Activated T-cell treated with anti-CD3 and anti-CD28 coated beads, Interleukin-2, amount 50 U/mL, for 48 hours (primary cell): ENCODE measurements at places on chromosomes 12 and 14.
A peak's percentile ranks its signal among the peaks of the same experiment; 100 is the strongest.

DNA sequence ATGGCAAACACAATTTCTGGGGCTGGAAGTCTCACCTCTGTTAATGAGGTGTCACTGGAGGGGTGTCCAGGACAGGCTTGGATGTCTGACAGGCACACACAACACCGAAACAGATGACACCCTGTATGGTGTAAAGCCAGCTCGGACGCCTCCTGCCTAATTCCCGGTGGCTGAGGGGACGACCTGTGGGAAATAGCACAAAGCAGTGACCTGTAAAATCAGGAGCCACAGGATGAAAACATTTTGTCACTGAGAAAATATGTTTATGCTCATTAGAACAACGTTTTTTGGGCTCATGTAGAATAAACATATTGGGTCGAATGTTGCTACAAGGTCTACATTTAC, 285.0 kb upstream of the RTL1 start:
- no peak for DNase-seq

- DNase-seq, result no peak
Measured at GRCh38 chr14:51547260-51547659, 104.5 kb upstream of the FRMD6 start.

- no peak for DNase-seq
Measured at GRCh38 chr14:76780875-76781647, 19.8 kb downstream of the VASH1 start.

DNA sequence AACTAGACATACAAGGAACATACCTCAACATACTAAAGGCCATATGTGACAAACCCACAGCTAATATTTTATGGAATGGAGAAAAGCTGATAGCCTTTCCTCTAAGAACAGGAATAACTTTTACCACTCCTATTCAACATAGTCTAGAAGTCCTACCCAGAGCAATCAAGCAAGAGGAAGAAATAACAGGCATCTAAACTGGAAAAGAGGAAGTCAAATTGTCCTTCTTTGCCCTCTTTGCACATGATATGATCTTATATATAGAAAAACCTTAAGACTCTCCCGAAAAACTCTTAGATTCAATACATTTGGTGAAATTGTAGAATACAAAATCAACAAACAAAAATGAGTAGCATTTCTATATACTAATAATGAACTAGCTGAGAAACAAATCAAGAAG, 110.0 kb downstream of the ATP23 start:
- DNase-seq, result no peak

DNA sequence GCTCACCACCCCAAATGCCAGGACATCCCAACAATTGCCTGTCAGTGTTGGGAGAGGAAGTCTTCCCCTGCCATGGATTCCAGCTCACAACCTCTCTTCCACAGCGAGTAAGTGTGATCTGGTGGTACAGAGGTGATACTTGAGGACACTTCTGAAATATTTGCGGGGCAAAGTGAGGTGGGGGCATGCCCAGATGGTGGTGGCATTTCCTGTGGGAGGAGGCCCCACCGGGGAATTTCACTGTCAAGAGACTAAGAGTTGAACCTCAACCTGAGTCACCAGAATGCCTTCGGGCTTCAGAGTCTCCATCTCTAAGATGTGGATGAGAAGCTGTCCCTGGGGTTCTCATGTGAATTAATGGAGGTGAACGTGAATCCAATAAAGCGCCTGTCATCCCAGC, 122.3 kb upstream of the RFLNA start:
- no peak for DNase-seq

GRCh38 chr14:24986206-24986893, 63.6 kb downstream of the STXBP6 start:
- DNase-seq, result no peak

- no peak for DNase-seq
Measured at GRCh38 chr12:99343960-99344359, 303.6 kb upstream of the GARIN6 start.

DNA sequence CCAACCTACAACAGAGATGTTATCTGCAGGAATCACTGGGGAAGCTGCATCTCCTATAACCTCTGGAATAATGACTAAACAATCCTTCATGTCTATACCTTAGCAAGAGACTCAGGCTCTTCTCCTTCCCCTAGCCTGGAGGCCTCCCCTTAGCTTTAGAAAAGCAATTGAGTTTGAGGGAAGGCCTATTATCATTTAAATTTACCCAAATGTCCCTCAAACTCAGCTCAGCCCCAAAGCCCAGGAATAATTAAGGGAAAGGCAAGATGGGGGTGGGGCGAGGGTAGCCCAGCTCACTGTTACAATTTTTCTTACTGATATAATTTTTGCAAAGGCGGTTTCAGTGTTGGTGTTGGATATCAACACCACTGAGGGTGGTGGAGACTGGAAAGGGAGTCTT, 151.4 kb upstream of the EEA1 start:
- DNase-seq, result no peak

- no peak for DNase-seq
Measured at GRCh38 chr12:131432532-131433260, 278.2 kb upstream of the SFSWAP start.

DNA sequence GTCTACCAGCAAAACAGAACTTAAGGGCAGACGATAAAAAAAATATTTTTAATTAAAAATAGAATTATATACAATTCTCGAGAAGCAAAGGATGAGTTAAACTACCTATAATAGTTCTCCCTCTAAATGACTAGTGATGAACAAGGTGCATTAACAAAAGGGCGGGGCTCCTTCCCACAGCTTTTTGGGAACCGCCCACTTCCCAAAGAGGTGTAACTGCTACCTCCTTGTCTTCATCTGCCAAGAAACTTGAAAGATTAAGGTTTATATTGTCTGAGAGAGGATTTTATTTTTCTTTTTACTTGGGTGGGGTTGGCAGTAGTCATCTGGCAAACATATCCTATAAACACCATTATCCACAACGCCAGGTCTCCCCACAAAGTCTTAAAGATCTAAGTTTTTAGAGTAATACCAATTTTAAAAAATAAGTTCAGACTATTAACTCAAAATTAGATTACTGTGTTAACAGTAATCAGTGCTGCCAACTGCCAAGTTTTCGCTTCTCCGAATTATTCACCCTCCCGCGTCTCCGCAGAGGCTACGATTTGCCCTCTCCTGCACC, 938 bp downstream of the RALGAPA1 start:
- DNase-seq, result peak; percentile 35

GRCh38 chr12:114858388-114859146, 174.6 kb upstream of the TBX3 start:
- no peak for DNase-seq

DNA sequence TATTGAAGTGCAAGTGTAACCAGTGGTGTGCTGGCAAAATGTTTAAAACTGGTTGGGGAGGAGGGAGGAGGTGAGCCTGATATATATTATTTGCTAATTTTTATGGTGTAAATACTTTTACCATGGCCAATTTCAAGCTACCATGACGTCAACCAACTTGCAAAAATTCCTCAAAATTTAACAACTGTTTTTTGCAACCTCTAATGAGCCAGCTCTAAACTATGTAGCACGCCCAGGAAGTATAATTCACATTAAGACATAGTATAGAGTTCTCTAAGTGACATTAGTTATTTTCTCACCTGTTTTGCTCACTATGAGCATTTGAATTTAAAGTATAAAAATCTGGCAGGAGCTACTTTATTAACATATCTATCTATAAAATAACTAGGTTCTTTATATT, 41.4 kb downstream of the ATL1 start:
- no peak for DNase-seq

DNA sequence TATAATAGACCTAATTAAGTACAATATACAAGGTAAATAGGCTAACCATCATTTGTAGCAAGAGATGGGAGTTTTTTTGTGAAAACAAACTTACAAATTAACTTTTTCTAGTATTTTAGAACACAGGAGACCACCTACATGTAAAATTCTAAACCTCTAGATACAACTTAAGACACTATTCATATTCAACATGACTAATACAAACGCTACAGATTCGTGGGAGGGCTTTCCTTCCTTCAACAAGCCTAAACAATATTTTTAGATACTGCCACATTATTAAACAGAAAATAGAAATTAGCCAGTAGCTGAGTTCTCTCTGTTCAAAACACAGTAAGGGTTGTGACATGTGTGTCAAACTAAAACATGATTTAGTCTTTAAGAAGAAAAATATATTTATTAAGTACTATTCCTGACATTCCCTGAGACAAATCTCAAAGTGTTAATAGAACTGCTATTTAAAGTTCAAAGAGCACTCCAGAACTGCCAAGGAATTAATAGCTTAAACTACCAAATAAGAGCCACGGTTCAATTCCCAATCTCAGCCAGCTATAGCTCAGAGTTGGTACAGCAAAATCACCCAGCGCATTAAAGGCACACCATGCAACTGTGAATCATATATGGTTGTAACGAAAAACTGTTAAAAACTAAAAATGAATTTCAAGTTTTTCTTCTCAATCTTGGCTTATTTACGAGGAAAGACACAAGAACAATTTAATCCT, 10.7 kb downstream of the MED13L start:
- DNase-seq, result no peak

DNA sequence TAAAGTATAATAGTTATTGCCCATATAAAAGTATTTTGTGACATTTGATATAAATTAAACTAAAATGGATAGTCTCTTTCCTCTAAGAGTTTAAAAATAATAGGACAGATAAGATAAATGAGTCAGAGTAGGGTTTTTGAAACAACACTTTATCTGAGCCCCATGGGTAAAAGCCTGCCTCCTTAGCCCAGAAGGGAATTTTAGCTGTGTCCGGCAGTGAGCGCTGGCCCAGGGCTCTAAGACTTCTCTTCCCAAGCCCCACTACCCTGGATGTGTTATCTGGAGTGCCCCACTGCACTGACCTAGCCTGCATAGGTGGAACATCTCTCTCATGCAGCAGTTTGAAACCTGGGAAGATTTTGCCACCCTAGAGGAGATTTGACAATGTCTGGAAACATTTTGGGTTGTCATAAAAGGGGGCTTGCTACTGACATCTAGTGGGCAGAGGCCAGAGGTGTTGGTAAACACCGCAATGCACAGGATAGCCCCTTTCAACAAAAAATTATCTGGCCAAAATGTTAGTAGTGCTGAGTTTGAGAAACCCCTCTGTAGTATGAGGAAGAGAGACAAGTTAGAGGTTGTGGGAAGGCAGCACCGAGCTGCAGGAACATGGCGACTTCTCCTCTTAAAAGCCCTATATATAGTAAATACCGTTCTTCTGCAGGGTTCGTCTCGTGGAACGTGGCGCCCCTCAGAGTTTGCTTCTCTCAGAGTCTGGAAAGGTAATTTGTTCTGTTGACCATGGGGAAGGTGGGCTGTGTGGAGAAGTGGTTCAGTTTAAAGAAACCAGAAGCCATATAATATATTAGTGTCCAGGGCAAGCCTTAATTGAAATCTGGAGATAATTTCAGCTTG, 29.3 kb upstream of the ATF1 start:
- peak; percentile 25 for DNase-seq

DNA sequence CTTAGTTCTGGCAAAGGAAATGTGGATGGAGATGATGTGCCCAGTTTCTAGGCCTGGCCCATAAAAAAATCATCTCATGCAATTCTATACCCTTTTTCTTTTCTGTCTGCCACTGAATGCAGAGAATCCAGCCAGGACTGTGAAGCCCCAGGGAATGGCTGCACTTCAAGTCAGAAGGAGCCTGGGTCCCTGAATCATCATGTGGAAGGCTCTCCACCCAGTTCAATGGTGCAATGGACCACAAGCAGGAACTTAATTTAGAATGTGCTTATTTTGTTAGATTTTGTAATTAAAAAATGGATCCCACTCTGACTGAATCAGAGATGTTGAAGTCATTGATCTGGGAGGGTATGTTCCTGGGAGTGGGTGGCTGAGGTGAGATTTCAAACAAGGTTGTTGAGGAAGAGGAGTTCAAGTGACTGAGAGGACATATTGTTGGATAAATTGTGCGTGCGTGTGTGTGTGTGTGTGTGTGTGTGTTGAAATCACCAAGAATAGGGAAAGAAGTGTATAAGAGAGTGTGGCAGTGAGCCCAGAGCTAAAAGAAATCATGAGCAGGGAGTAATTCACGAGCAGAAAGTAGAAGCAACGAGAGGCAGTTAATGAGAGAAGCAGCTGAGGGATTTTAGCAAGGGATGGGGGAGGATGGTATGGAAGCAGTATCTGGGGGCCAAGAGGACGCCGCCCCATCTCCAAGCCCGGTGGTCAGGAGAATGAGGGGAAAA, 125.4 kb downstream of the TMX1 start:
- DNase-seq, result no peak

GRCh38 chr12:101946233-101946611, 68.8 kb downstream of the DRAM1 start:
- DNase-seq, result no peak

DNA sequence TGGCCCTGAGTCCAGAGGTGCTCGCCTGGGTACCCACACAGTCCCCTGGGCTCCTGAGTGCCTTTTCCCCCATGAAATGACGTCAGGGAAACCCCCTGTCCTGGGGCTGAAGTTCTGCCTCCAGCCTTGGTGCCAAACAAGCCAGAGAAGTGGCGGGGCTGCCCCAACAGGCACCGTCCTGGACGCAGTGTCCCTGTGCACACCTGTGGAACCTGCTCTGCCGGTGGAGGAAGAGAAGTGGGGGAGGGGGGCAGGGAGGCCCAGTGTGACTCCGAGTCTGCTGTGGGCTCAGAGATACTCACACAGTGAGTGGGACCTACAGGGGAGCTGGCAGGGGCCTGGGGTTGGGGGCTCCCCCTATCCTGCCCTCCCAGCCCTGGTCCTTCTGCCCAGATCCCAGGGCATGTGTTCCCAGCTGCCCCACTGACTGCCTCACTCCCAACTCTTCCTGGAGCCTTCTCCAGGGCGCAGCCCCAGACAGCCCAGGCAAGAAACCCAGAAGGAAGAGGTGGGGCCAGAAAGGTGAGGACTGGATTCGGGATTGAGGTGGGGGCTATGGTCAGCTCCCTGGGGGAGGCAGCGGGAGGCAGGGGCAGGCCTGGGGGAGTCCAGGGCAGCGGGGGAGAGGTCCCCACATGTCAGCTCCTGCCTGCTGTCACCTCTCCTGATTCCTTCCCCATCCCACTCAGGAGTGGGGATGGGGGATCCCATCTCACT, 24.7 kb downstream of the CCDC85C start:
- DNase-seq, result no peak

GRCh38 chr14:23128969-23129758, 10.1 kb upstream of the CEBPE start:
- DNase-seq, result no peak

- DNase-seq, result no peak
Measured at GRCh38 chr12:20507711-20508110, 139.4 kb downstream of the PDE3A start.

- DNase-seq, result no peak
Measured at GRCh38 chr12:5038781-5039311, 4.8 kb upstream of the KCNA5 start.

DNA sequence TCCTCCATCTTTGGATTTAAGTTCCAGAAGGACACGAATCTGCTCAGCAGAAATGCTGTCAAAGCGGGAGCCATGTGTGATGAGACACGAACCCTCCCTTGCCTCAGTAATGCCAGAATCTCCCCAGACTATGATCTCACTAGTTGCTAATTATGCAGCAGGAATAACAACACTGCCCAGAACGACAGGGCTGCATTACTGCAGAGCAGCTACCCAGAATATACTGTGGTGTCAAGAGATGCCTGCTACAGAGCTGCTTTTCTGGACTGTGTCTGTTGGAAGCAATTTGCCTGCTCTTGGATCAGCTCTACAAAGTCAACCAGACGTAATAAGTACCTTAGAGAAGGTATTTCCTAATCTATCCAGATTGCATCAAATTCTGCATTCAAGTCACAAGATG, 5.5 kb downstream of the CSRNP2 start:
- no peak for DNase-seq

GRCh38 chr14:32900547-32900946, 38.1 kb upstream of the NPAS3 start:
- no peak for DNase-seq
